Right renal cortex interstitium (tissue), 3 donors: ENCODE measurements at places on chromosomes 3 and 15. TPM values are rescaled to one million over a fixed set of nuclear protein-coding genes. Genes with fewer than 3 reads are reported as not detected.

The CGNL1 gene
- polyA plus RNA-seq = 69.8 TPM

The IL1RAP gene
- 19.5 TPM for polyA plus RNA-seq

The ADAMTS9 gene
- polyA plus RNA-seq = 138 TPM

The RAB5A gene
- polyA plus RNA-seq = 84.6 TPM

The LRRC34 gene
- 13.1 TPM for polyA plus RNA-seq

The LNP1 gene
- polyA plus RNA-seq = 7.3 TPM

The SLC24A5 gene
- 0.52 TPM for polyA plus RNA-seq

The ARPIN gene
- polyA plus RNA-seq = 28.5 TPM

The RASGRP1 gene
- 13.9 TPM for polyA plus RNA-seq
